ENCODE measurements at places on chromosomes 5 and 9.

GRCh38 chr5:144205141-144205551, 34.5 kb downstream of the KCTD16 start:
- H3K4me1 ChIP-seq: peaks cover 6% of the 10 kb centered on the region
- H3K27me3 ChIP-seq: peaks cover 28% of the 10 kb centered on the region
- peak; percentile 28 for DNase-seq
- H3K4me3 ChIP-seq: no peak overlapping the region
- H3K36me3 ChIP-seq: no peaks in the 10 kb centered on the region

DNA sequence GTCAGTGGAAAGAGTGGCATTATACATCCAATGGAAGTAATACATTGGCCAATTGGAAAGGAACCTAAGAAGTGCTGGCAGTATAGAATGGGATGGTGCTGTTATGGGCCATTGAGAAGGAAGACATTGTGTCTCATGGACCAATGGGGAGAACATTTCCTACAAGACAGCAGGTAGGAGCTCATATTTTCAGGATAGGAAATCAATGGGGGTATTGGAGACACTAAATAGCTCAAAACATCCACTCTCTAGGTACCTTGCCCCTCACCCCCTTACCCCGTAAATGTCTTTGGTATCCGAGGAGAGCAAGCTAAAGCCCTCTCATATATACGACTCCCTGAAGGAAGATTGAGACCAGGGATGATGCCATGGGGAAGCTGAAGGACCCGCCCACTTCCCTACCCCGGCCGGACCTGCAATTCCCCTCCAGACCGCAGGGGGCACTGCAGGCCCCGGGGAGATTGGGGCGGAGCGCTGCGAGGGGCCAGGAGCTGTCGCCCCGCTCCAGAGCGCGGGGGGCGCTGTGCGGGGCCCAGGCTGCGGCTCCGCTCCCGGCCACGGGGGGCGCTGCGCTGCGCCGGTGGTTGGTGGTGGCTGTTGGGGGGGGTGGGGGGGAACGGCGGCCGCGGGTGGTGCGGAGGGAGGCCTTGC, at the start of gene KDM3B:
TSS of gene KDM3B (plus strand) at position 615 of the 651 bp plus-strand sequence. CDS start 111 bp downstream, outside the sequence.
- H3K36me3 ChIP-seq: peaks cover 40% of the 10 kb centered on the region
- peak; percentile 94 for DNase-seq
- H3K27ac ChIP-seq: peak within 1 kb of the TSS; percentile 91
- peak within 1 kb of the TSS; percentile 94 for H3K4me3 ChIP-seq

DNA sequence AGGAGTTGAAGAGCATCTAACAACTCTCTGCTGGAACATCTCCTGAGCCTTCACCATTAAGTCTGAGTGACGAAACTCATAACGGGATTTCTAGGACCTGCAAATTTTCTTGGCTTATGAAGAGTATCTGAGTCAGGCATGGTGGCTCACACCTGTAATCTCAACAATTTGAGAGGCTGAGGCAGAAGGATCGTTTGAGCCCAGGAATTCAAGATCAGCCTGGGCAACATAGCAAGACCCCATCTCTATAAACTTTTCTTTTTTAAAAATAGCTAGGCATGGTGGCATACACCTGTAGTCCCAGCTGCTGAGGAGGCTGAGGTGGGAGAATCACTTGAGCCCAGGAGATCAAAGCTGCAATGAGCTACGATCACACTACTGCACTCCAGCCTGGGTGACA, 48.8 kb downstream of the EPB41L4B start:
- H3K27me3 ChIP-seq: no peaks in the 10 kb centered on the region
- no peak for DNase-seq
- no peaks in the 10 kb centered on the region for H3K4me1 ChIP-seq
- H3K36me3 ChIP-seq: no peaks in the 10 kb centered on the region
- no peak overlapping the region for H3K4me3 ChIP-seq

DNA sequence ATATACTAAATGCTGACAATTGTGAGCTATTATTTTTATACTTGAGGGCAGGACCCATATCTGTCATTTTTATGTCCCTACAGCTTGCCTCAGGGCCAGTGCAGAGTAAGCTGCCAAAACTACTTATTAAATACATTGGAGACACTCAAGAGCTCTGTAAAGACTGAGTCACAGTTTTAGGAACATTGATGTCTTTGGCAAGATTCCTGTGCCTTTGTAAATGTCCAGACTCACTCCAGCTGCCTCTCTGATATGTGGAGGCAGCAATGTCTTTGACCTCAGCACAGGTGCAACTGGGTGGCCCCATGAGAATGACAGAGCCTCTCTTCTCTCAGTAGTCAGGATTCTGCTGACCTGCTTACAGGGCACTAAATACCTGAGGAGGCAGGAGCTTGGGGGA, 363.2 kb downstream of the OSTF1 start:
- H3K4me1 ChIP-seq: no peaks in the 10 kb centered on the region
- no peak for DNase-seq
- no peak overlapping the region for H3K4me3 ChIP-seq
- H3K27ac ChIP-seq: no peak overlapping the region

DNA sequence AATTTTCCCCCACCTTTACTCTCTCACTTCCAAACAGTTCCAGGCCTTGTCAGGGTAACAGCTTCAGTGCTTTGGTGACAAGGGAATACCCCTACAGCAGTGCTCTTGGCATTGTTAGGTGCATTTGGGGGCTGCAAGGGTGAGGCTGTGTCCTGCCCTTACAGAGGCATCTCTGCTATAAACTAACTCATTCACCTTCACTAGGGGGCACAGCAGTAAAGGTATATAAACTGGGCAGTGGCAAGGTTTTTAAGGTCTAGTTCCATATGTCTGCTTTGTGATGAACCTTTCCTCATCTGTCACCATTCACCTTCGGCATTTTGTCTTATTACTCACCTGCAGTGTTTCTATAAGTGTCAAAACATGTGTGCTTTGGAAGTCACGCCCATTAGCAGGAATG, 79.1 kb upstream of the GPR151 start:
- no peaks in the 10 kb centered on the region for H3K4me1 ChIP-seq
- no peaks in the 10 kb centered on the region for H3K27me3 ChIP-seq
- no peak overlapping the region for H3K4me3 ChIP-seq
- DNase-seq: no peak
- no peak overlapping the region for H3K27ac ChIP-seq
- no peaks in the 10 kb centered on the region for H3K36me3 ChIP-seq
